ENCODE measurements at places on chromosomes 4 and X.

DNA sequence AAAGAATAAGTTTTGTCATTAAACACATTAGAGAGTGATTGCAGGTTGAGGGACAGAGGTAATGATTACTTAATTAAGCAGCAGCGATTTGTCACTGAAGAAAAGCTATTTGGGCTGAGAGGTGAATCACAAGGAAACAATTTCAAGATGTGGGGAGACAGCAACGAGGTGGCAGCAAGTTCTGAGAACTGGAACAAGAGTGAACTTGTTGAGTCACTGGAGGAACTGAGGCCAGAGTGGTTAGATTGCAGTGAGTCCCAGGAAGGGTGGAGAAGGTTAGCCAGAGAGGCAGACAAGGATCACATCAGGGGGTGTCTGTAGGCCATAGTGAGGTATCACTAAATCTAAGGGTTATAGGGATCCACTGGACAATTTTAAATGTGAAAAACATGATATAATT is 57.9 kb upstream of the TMPRSS11A start:
- no peak for DNase-seq

- no peak for DNase-seq
Measured at GRCh38 chrX:17616936-17617335, 120.4 kb upstream of the SCML1 start.

- DNase-seq = no peak
Measured at GRCh38 chrX:51158231-51158630, 174.4 kb upstream of the NUDT10 start.

- no peak for DNase-seq
Measured at GRCh38 chrX:147779173-147779572, 132.5 kb upstream of the FMR1 start.

- no peak for DNase-seq
Measured at GRCh38 chr4:3413675-3414420, 27.9 kb upstream of the HGFAC start.

GRCh38 chrX:48505481-48505880 is 3.3 kb upstream of the PORCN start:
- DNase-seq = no peak

GRCh38 chr4:71814433-71814832 is 30.6 kb upstream of the GC start:
- no peak for DNase-seq

DNA sequence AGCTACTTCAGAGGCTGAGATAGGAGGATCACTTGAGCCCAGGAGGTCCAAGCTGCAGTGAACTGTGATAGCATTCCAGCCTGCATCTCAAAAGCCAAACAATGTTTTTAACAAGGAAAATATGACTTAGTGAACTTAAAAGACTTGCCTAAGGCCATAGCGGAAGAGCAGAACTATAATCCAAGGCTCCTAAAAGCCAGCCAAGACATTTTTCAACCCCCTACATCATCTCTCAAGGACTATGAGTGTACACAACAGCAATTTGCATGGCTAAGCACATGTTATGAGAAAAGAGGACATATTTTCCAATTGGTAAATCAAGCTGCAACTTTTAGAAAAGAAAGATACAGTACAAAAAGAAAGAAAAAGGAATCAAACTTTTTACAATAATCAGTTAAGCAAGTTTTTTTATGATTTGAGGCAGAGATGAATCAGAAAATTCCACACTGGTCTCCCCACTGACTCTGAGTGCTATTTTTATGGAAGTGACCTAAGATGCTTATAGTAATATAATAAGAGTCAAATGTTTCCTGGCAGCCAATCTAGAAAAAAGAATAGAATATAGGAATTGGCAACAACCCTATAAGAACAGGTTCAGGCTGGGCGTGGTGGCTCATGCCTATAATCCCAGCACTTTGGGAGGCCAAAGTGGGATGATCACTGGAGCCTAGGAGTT is 9.8 kb upstream of the ACOT9 start:
- no peak for DNase-seq

DNA sequence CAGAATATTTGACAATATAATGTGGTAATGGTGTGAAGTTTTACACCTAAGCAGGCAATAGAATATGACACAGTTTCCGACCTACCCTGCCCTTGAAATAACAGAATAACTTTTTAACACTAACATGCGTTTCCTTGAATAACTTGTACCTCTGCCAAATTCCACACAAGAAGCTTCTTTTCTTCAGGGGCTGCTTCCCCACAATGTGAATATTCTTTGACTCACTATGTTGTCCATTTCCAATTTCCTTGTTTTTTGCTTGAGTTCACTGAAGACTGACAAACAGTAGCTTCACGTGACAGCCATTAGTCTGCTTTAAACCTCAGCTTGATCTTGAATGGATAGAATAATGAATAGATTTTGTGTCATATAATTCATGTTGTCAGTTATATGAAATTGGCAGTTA is 14.3 kb downstream of the SHROOM3 start:
- DNase-seq = no peak

GRCh38 chr4:114487101-114487500 is 111.5 kb upstream of the UGT8 start:
- DNase-seq = no peak

- no peak for DNase-seq
Measured at GRCh38 chr4:134888156-134888555, 686.6 kb upstream of the PABPC4L start.

DNA sequence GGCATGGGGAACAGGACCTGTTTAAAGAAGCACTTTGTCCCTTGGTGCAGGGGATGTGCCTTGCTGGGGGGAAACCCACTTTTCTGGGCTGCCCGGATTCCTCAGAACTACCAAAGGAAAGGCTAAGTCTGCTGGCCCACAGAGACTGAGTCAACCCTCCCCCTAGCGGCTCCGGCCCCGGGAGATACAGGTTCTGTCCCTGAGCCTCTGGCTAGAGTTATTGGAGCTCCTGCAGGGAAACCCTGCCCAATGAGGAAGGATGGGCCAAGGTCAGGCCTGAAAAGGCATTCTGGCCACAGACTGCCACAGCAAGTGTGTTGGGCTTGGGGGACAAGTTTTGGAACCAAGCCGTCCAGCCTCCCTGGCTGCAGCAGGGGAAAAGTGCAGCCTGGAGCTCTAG is 490.9 kb upstream of the ACTRT1 start:
- DNase-seq = no peak

- no peak for DNase-seq
Measured at GRCh38 chr4:30860978-30861377, 140.8 kb downstream of the PCDH7 start.

DNA sequence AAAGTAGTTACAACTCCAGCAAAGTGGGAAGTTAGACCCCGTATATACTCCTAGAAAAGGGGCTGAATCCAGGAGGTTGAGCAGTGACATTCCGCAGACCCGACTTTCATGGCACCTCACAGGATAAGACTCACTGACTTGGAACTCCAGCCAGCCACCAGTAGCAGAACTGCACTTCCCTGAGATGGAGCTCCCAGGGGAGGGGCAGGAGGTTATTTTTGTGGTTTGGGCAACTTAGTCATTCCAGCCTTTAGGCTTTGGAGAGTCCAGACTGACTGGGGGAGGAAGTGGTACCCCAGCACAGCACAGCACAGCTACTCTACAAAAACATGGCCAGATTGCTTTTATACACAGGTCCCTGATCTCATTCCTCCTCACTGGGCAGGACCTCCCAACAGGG is 319.1 kb downstream of the PCDH19 start:
- DNase-seq = no peak
